ENCODE measurements at places on chromosomes 3 and 15.

- no peak for DNase-seq
Observed at GRCh38 chr3:146052056-146052790, 108.8 kb downstream of the PLOD2 start.

DNA sequence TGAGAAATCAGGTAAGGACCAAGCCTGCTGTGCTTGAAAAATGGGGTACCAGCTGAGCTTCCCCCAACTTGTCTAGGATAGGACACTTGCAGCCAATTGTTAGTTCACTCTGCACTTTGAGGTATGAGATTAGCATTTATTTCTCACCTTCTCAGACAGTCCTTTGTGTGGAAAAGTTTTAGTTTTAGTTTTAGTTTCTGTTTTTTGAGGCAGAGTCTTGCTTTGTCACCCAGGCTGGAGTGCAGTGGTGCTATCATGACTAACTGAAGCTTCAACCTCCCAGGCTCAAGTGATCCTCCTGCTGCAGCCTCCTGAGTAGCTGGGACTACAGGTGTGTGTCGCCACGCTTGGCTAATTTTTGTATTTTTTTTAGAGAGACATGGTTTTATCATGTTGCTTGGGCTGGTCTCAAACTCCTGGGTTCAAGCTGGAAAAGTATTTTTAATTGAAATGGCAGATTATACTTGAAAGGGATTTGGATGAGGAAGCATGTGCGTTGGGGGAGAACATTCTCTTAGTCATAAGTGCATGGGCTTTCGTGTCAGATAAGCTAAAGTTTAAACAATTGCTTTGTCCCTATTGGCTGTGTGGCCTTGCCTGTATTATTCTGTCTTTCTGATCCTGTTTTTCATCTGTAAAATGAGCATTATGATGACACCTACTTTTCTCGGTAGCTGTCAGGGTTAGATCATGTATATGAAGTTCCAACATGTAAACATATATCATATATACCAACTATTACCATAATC lies 25.2 kb upstream of the CCK start:
- no peak for DNase-seq

DNA sequence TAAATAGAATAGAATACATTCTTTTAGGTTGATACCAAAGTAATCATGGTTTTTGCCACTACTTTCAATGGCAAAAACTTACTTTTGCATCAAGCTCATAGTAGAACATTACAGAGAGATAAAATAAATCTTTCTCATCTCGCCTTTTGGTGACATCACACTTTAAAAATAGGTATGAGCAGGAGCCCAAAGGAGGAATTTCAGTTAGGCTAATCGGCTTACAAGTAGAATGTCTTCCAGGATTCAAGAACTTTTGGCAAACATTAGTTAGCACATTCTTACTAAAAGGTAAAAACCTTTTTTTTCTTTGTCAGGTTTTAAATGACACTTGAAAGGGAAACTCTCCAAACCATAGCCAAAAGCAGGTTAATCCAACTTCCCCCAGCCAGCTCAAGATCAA lies 59.7 kb upstream of the CMSS1 start:
- DNase-seq: no peak

DNA sequence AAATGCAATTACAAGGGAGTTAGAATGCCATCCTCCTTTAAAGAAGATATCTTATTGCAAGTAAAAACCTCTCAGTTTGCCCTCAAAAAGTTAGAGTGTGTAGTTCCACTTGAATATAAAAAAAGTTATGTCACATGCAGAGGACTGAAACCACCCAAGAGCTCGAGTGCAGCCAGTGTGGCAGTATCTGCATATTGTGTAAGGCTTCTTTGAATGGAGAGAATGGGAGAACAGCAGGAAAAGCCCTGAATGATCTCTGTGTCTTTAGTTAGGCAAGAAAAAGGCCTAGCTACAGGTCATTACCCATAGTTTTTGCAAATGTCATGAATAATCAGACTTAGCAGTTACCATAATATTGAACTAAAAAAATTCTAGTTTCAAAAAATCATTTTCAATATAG lies 13.9 kb upstream of the TEX9 start:
- no peak for DNase-seq

DNA sequence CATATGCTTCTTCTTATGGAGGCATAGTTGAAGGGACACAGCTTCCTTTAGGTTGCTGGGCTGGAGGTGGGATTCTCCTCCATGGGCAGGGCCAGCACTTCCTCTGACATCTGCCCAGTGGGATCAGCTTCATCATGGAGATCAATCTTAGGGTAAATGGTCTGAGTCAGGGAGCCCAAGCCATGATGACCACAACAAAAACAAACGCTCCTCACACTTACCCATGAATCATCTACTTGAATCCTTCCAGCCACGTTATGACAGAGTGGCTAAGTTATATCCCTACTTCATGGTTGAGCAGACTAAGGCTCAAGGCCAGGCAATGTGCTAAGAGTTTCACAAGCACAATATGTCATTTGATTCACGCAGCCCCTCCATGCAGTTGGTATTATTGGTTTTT lies 87.2 kb upstream of the NMNAT3 start:
- DNase-seq: no peak

DNA sequence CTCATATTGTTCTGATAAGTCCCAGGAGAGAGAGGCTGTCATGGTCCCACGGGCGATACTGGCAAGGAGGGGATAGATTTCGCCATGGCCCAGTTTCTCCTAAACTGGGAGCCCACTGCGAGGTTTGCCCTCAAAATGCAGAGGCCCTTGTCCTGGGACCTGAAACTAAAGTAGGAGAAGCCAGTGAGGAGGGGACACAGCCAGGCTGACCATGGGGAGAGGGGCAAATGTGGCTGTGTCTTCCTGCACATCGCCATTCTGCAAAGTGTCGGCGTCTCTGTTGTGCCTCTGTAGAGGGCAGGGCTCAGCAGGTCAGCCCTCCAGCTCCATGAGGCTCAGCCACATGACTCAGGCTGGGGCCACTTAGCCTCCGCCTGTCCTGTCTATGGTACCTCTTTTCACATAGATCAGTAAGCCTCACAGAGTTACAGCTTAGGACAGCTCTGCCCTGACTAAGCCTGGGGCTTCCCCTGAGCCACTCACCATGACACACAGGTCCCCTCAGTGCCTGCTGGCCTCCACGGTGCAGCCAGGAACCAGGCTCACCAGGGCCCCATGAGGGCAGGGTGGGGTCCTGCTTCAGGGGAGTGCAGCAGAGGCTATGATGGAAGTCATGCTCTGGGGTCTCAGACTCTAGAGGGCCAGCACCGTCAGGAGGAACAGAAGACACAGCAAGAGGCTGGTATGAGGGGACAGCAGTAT lies 28.6 kb upstream of the PLXNA1 start:
- no peak for DNase-seq

DNA sequence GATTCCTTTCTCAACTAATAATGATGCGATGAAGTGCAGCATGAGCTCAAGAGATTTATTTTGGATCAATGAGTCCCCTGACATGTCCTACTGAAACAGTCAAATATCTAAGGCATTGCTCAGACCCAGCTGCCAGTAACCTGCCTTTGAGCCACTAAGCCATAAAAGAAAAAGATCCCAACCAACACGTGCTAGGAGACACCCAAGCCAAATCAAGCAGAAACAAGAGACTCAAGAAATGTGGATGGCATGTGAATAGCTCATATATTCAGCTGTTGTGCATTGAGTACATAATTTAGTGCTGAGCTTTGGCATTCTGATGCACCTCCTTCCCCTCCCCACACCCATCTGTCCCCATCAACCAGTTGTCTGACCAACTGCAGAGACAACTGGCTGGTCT lies 29.2 kb downstream of the GJD2 start:
- DNase-seq: no peak

DNA sequence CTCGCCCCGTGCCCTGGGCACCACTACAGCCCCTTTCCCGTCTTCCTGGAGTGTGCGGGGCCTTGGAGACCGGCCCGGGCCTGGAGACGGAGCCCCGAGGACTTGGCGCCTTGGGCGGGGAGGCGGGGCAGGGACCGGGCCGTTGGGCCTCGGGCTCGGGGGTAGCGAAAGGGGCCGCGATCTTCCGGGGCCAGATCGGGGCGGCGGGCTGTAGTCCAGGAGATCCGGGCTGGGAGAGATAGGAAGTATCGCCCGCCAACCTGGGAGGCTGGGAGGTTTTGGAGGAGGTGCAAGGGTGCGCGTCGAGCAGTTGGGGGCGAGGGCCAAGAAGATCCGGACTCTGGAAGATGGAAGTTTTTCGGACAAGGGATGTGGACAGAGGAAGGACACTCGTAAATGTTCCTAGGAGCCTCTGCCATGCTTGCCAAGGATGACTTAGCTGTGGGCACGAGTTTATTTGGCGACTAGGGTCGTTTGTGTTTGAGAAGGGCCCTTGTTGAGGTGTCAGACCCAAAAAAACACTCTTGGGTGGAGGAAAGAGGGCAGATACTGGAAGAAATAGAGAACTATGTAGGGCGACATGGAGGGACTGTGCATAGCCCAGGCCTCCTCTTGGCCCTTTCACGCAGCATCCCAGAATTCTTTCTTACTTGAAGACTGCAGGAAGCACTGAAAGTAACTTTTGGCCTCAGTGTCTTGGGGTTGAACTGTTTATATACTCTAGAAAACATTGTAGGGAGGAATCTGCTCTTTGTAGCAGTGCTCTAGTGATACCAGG lies 712 bp downstream of the RTF1 start:
- no peak for DNase-seq

DNA sequence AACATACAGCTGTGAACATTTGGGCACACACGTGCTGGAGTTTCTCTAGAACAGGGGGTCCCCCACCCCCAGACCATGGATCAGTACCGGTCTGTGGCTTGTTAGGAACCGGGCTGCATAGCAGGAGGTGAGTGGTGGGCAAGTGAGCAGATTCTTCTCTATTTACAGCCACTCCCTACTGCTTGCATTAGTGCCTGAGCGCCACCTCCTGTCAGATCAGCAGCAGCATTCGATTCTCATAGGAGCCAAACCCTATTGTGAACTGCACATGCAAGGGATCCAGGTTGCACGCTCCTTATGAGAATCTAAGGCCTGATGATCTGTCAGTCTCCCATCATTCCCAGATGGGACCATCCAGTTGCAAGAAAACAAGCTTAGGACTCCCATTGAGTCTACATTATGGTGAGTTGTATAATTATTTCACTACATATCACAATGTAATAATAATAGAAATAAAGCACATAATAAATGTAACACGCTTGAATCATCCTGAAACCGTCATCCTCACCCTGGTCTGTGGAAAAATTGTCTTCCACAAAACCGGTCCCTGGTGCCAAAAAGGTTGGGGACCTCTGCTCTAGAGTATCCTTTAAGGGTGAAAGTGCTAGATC lies 25.8 kb downstream of the CHRM5 start:
- DNase-seq: no peak

DNA sequence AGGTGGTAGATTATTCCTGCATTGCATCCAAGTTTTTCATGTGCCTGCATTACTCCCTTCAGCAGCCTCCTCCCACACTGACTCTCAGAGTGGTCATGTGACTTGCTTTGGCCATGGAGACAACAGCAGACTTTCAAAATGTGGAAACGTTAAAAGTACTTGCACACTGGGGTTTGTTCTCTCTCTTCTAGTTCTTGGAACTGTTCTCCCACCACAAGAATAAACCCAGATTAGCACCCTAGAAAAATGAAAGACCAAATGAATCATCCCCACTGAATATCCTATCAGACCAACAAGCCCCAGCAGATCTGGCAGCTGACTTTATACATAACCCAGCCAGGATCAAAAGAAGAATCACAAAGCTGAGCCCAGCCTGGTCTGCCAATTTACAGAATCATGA lies 398.5 kb downstream of the VPS13C start:
- DNase-seq: no peak

DNA sequence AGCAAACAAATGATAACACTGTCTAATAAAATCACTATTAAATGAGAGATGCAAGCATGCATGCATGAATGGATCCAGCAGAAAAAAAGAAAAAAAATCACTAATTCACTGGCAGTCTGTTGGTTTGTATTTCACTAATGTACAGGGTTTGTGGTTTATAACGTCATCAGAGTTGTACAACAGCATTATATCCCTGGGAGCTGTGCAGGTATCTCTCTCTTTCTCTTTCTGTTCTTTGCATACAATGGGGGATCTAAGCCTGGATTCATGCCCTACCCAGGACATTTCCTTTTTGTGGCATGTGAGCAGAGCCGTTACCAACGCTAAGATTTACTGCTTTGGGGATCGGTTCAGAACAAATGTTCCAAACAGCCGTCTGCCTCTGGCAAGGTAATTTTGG lies 229.5 kb downstream of the SOX2 start:
- no peak for DNase-seq

DNA sequence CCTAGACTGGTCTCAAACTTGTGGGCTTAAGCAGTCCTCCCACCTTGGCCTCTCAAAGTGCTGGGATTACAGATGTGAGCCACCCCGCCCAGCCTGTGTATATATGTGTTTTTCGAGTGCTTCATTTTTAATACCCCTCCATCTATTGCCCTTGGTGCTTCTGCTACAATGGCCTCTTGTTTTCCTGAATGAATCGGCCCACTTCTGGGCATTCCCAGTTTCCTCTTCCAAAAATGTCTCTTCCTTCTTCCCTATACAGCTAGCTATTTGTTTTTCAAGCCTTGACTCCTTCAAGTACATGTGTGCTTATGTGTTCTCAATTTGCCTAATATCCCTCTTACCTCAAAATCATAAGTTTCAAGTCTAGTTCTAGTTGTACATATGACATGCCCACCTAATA lies 16.7 kb downstream of the DIPK2A start:
- DNase-seq: no peak

DNA sequence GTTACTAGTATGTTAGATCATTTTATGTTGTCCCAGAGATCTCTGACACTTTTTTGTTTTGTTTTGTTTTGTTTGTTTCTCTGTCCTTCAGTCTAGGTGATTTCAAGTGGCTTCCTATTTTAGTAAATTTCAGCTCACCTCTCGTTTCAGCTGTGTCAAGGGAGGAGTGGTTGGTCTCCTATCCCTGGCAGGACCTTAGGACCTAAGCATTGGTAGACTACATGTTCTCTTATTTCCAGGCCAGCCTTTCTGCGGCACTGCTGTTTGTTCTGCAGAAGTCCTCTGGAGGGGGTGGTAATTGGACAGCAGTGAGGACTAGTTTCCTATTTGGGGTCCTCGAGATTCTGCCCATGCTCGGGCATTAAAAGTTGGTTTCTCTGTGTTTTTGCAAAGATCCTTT lies 31.8 kb downstream of the MGA start:
- DNase-seq: no peak

DNA sequence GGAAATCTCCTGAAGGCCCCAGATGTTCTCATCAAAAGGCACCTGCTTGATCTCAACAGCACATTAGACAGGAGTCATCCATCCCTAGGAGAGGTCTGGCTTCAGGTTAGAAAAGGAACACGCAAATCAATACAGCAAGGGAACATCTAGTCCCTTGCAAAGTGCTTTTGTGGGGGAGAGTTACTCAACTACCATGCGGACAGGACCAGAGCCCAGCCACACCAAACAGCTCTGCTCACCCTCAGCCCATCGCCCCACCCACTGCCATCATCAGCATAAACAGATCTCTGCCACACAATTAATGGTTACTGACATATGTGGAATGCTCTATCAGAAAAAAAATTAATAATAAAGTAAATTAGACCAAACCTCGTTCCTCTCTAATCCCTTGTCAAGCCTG lies 85.6 kb downstream of the MYLK start:
- no peak for DNase-seq

DNA sequence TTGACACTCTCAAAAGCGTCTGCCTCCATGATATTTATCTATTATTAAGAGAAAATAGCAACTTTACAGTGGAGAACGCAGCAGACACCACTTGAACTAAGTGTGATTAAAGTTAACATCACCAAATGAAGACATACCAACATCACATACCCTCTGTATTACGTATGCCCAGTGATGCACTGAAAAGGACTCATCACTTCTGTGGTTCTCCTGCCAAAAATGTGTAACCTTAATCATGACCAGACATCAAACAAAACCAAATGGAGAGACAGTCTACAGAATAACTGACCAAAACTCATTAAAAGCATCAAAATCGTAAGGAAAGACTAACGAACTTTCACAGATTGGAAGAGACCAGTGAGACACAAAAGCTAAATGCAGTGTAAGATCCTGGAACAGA lies 103.2 kb downstream of the PPP2R3A start:
- no peak for DNase-seq

Data from stimulated activated CD8-positive, alpha-beta memory T cell treated with anti-CD3 and anti-CD28 coated beads, Interleukin-2, amount 100 ng/mL, for 1 hour (primary cell).